Stimulated activated CD4-positive, alpha-beta T cell treated with anti-CD3 and anti-CD28 coated beads, TNF-alpha, amount 100 ng/mL, for 4 hours (primary cell): ENCODE measurements at places on chromosomes 5 and 9.

DNA sequence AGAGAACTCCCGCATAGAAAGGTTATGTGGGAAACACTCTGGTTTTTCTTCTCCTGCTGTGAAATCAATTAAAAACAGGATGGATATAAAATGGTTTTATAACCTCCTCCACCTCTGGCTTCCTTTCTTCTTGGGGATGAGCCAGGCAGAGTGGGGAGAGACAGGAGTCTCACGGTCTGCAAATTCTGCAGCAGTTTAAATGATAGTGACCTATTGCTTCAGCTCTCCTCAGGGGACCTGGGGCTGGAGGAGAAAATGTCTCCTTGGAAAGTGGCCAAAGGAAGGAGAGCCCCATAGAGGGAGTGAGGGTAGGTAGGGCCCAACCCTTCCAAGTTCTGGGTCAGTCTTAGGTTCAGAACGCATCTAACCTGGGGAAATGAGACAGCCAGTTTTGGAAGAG is 118.8 kb downstream of the MTX3 start:
- no peak for DNase-seq

DNA sequence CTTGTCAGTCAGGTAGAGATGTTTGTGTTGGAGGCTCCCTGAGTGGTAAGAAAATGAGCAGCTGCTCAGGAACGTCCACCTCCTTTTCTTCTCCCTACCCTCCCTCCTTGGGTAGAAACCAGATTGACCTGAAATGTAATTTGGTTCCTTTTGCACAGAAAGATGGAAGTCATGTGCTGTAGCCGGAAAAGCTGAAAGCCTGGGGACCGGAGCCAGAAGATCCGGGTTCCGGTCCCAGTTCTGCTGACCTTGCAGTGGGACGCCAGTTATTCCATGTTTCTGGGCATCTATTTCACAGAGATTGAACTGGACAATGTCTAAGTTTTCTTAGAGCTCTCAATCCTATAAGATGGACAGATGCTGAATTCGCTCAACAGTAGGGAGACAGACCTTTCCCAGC is 40.1 kb downstream of the SLC36A1 start:
- no peak for DNase-seq

DNA sequence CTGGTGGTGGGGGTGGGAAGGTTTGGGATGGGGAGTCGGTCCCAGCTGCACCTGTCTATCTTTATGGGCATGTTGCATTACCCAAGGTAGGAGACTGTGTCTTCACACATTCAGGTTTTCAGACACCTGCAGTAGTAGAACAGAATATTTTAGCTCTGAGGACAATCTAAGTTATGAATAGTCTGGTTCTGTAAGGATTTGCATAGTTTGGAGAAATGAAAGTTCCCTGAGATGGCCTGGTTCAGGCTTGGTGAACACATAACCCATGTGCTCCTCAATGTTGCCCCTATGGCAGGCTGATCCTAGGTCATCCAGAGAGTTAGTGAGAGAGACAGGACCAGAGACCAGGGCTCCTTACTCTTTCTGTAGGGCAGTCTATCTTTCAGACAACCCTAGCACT is 20.7 kb downstream of the TNFSF8 start:
- no peak for DNase-seq

DNA sequence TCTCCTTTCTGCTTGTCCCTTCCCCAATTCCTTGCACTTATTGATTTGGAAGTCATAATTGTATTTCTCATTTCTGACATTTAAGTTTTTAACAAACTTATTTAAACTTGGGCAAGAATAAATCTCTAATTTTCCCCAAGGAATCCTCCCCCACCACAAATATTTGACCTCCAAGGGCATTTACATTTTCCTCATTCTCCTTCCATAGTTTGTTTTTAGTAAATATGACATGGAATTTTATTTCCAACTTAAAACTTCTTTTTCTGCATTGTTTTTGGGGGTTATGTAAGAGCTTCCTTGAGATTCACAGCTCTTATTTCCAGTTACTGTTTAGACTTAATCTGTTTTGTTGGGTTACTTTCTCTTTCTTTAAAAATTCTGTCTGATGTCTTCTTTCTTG is 64.9 kb downstream of the ZNF618 start:
- no peak for DNase-seq

DNA sequence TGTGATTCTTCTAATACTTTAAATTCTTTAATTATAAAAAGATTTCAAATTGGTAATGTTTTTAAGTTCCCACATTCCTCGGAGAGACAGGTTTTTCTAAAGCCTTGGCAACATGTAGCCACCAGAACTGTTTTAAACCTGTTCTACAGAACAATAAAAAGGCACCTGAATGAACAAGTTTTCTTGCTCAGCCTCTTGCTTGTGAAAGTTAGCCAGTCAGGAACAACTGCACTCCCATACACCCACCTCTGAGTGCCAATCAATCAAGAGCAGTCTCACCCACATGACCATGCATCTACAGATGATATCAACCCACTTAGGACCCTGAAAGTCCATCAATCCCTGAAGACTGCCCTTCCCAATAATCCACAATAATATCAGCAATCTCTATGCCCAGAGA is 62.3 kb downstream of the AP3B1 start:
- no peak for DNase-seq
